Umbilical cord (tissue), 2 donors: ENCODE measurements at places on chromosomes 6 and 20. TPM values are rescaled to one million over a fixed set of nuclear protein-coding genes. Genes with fewer than 3 reads are reported as not detected.

Gene FAM184A
- total RNA-seq = 8.7 TPM

Gene ANGPT4
- 0.24 TPM for total RNA-seq

Gene ZNF334
- 12.0 TPM for total RNA-seq

Gene BHLHE23
- 2.6 TPM for total RNA-seq

Gene SNAP91
- total RNA-seq = 0.72 TPM

Gene SLA2
- not detected for total RNA-seq

Gene SNHG17
- total RNA-seq = 2.4 TPM

Gene LKAAEAR1
- 3.4 TPM for total RNA-seq

Gene SH3BGRL2
- total RNA-seq = 12.8 TPM
